ENCODE measurements at places on chromosomes 12 and 14. TPM values are rescaled to one million over a fixed set of nuclear protein-coding genes. Genes with fewer than 3 reads are reported as not detected.

DNA sequence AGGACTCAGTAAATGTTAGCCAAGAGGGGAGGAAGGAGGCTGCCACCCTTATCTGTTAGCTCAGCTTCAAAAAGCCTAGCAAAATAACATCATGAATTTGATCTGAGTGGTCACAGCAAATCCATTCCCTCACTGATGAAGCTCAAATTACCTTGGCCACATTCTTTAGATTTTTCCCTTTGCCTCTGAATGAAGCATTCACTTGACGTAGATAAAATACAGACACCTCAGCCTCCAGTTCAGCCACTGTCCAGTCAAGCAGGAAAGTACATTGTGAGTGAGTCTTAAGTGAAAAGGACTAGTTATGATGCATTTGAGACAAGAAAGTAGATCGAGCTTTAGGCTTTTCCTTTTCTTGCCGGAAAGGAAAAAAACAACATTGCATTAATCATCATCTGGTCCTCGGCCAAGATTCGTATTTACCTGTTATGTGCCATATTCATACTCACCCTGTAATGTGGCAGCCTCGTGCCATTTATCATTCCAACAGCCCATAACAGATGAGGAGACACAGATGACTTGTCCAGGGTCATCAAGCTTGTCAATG, 146.5 kb downstream of the ETV6 start:
- ATAC-seq: no peak

GRCh38 chr14:68890173-68890931, 88.8 kb downstream of the ACTN1 start:
- no peak for ATAC-seq

Gene GPRC5D
- not detected for total RNA-seq

Gene DBX2
- total RNA-seq: not detected

DNA sequence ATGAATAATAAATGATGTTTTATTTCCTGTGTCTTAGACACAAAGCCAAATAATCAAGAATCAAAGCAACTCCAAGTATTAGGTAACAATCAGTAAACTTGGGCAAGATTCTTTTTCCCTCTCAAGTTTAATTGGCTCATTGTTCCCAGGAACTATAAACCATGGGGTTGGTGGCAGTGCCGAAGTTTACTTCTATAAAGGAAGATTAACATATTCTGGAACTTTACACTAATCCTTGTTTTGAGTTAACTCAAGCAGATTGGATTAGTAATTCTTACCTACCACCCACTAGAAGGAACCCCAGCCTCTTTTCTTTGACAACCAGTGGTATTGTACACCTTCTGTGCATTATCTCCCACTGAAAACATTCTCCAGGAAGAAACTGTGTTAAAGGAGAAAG, 197.1 kb downstream of the EXOC5 start:
- no peak for ATAC-seq

GRCh38 chr12:105281694-105282049, 45.7 kb upstream of the APPL2 start:
- no peak for ATAC-seq

GRCh38 chr14:39107591-39107996, 4.6 kb upstream of the SEC23A start:
- no peak for ATAC-seq

GRCh38 chr12:129520739-129521138, 383.1 kb downstream of the TMEM132D start:
- no peak for ATAC-seq

DNA sequence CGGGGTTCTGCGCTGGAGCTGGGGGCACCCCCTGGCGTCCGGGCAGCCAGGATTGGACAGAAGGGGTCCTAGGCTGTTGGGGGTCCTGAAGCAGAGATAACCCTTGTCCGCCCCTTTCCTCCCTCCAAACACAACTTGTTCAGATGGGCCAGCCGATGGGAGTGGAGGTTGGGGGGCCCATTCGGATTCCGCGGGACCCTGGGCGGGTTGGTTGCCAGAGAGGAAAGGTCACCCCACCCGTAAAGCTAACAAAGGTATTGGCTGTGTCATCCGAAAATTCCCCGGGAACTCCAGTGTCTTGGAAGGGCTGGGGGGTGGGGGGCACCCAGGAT, 1.3 kb downstream of the FAM222A start:
- no peak for ATAC-seq

DNA sequence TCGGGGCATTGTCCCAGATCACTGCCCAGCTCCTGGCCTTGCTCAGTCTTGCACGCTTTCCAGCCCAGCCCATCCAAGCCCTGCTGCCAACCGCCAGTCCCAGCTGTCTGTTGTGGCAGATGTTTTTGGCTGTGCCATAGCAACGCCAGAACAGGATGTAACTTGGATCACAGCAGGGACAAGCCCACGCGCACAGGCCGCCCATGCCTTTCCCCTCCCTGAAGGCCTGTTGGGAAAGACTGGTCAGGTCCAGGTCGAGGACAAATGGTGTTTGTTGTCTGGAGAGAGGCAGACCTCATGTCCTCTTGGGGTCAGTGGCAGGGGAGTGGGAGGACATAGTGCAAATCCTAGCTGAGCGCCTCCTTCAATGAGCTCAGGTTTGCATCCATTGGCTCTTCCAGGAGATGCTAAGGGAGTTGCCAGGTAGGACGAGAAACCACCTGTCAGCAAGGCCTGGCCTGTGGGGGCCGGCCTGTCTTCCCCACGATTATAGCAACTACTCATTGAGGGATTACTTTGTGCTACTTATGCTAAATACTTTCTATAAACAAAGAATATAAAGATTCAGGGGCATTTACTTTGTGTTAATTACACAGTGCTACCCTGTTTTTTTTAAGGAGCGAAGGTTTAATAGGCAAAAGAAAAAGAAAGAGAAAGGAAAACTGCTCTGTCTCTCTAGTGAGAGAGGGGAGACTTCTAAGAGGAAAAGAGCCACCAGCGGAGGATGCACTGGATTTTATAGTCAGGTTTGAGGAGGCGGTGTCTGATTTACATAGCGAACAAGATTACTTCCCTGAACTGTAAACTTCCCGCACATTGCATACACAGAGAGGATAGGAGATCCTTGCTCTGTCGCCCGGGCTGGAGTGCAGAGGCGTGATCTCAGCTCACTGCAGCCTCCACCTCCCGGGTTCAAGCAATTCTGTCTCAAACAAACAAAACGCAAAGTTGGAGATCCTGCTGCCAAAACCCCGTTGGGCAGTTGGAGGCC, 42.8 kb upstream of the CORO1C start:
- ATAC-seq: peak; percentile 97

DNA sequence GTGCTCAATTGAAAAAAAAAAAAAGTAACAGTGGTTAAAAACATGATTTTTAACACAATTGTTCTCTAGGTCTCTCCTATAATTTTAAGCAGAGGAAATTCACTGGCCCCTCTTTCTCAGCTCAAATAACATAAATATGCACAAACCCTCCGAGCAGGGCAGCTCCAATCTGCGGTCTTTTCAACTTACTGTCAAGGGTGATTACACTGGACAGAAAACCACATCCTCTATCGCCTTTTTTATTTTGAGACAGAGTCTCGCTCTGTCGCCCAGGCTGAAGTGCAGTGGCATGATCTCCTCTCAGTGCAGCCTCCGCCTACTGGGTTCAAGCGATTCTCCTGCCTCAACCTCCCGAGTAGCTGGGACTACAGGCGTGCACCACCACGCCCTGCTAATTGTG, 16.5 kb upstream of the GABARAPL1 start:
- ATAC-seq: no peak

DNA sequence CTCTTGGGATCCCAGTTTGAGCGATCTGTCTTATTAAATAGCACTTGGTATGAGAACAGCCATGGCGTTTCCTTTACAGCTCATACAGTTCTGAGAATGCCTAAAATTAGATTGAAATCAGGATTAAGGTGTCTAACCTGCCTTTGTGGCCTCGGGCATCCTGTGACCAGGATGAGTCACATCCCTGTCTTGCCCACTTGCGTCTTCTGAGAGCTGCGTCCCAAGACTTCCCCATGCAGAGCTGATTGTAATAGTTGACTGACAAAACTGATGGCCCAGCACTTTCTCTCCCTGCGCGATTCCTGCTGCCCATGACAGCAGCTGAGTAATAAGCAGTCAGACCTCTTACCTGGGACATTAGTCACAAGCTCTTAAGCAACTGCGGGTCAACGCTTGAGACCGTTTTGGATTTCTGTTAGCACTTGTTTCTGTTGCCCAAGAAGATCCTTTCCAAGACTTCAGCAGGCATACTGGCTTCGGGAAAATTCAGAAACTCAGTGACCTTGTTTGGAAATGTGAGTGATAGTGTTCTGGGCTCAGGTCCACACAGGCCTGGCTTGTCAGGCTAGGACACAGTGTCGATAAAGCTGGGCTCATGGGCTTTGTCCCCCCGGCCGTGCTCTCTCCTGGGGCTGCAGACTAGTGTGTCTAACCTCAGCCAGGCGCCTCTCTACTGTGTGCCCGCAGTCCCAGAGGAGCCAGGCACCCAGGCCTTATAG, 169.9 kb upstream of the HIF1A start:
- peak; percentile 77 for ATAC-seq

- ATAC-seq: no peak
Measured at GRCh38 chr14:32246751-32247150, 43.7 kb upstream of the RNU6-8 start.

All from gastroesophageal sphincter (tissue), 4 donors.